ENCODE measurements at places on chromosomes 11 and 22.

DNA sequence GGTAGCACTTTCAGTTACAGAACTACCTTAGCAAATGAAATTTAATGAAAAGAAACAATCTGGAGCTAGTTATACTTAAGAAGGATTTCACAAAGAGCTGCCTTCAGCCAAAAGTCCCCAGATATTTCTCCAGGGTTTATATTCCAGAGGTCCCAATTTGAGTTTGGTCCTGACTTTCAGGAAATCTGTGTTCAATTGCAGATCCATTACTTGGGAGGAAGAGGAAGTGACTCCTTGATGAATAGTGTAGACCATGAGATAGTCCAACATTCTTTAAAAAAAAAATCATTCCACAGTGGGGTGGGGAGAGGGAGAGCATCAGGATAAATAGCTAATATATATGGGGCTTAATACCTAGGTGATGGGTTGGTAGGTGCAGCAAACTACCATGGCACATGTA lies 117.6 kb upstream of the ARHGAP20 start:
- DNase-seq: no peak

DNA sequence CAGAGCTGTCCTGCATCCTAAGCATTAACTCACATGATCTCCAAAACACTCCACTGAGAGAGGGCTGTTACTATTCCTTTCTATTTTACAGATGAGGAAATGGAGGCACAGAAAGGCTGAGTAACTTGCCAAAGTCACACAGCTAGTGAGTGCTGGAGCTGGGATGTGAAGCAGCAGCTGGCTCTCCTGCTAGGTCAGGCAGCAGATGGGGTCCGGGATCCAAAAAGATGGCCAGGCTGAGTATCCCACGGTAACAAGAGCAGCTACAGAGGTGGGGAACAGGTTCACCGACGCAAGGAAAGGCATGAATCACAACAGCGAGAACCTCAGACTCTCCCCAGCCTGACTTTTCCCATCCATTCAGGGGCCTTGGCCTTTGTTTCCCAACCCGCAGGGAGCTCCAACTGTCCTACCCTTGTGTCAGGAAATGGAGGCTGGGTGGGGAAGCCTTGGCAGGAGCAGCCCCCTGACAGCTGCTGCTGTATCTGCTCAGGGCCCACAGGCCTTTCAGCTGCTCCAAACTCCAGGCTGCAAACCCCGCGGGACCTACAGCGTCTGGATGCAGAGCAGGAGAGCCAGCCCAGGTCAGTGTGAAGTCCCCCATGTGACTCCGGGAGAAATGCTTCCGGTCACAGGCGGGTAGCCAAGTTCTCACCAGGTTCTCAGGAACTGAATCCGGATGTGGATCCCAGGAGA lies 29.5 kb downstream of the DKK3 start:
- DNase-seq: no peak

GRCh38 chr22:50227579-50228215 lies 17.1 kb downstream of the TUBGCP6 start:
- no peak for DNase-seq

DNA sequence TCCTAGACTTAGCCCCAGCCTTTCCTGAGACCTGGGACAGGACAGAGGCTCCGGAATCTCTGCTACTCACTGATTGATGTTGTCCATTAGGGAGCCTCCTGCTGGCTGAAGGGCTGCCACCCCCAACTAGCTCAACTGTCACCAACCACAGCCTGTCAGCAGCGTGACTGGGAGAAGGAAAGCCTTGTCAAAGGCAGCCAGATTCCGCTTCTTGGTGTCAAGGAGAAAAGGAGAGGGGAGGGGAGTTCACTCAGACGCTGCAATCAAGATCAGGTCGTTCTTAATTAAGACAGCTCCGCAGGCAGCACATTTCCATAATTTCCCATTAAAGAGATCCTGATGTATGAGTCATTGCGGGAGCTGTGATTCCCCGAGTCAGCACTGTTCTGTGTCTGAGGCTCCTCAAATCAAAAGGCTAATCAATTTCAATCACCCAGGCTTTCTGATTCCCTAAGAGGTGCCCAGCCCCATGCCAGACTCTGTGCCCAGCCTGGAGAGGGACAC lies 152.8 kb upstream of the ZBED5 start:
- DNase-seq: no peak

- DNase-seq: no peak
Measured at GRCh38 chr11:73141031-73141308, 1.1 kb downstream of the FCHSD2 start.

DNA sequence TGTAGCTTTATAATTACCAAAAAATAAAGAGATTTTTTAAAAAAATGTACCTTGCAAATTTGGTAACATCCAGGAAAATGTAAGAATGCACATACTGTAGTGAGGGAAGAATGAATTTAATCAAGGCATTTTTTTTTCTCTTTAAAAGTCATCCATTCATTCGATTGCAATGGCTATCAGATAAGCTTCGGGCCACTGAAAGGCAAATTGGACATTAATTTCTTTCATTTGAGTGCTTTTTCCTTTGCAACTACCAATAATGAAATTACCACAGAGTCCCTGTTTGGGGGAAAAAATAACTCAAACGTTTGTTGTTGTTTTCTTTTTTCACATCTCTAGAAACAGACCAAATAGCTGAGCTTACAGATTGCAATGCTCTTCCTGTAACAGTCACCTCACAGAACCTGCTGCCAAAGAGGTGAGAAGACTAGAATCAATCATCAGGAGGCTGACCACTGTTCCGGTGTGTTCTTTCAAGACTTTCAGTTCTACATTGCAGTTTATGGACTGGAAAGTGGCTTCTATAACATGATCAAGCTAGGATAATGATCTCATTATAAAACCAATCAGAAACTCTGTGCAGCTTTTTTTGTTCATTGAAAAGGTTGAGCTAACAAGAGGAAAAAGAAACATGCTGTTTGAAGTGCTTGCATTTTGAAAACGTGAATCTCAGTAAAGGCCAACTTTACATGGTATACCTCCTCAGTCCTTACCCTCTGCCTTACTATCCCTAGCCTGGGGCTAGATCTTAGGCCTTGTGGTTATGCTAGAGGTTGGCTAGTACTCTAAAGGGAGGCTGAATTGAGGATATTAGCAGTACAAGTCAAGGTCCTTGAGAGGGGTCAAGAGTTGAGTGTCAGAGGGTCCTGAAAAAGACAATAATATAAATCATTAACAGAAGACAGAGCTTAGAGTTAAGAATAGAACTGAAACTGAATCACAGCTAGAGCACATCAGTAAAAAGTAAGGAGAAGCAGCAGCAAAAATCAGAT lies 1276.1 kb downstream of the LRRC4C start:
- no peak for DNase-seq

- peak; percentile 24 for DNase-seq
Measured at GRCh38 chr11:6926208-6927029, at the start of gene ZNF215. TSS of gene ZNF215 (plus strand) at chr11:6926426. CDS start at chr11:6932273, 5,847 bp downstream.

- no peak for DNase-seq
Measured at GRCh38 chr11:93528757-93529645, 14.2 kb downstream of the SMCO4 start.

- no peak for DNase-seq
Measured at GRCh38 chr11:69267395-69267805, 26.6 kb upstream of the MYEOV start.

DNA sequence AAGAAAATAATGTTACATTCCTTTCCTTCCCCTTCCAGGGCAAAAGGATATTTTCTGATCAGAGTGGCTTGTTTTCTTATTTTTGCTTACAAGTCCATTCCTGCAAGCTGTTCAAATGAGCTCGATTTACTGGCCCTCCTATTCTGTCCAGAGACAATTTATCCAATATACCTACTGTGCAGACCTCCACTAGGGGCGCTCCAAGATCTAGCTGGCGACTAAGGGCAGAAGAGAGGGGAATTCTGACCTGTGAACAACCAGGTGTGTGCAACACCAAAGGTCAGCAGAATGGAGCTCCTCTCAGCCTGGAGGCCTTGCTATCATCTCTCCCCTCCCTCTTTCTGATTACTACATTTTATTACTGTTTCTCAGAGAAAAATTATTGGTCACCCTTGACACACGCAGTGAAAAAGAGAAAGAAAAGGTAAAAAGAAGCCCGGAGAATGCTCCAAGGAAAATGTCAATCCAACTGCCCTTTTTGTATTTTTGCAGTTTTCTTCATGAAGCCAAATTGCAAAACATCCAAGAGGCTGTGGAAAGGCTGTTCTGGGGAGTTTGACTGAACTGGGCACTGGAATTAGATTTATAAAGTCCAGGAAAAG lies 3.2 kb downstream of the SEZ6L start:
- DNase-seq: no peak

GRCh38 chr22:49303781-49304461 lies 523.8 kb downstream of the BRD1 start:
- no peak for DNase-seq

GRCh38 chr11:103744496-103745153 lies 291.8 kb upstream of the DDI1 start:
- no peak for DNase-seq

DNA sequence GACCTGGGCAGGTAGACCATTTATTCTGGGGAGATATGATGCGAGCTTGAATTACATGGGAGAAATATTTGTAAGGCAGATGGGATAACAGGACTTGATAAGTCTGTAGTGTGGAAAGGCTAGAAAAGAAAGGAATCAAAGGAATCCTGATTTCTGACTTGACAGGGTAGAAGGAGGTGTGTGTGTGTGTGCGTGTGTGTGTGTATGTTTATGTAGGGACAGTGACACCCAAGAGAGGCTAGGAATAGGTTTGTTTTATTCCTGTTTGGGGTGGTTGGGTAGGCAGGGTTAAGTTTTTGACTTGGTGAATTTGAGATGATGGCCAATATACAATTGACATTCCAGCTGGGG lies 390 bp upstream of the HTATIP2 start:
- DNase-seq: no peak

GRCh38 chr11:65778431-65778900 lies 2.3 kb downstream of the AP5B1 start:
- DNase-seq: no peak

GRCh38 chr11:76410851-76411357 lies 29.8 kb downstream of the GVQW3 start:
- no peak for DNase-seq

DNA sequence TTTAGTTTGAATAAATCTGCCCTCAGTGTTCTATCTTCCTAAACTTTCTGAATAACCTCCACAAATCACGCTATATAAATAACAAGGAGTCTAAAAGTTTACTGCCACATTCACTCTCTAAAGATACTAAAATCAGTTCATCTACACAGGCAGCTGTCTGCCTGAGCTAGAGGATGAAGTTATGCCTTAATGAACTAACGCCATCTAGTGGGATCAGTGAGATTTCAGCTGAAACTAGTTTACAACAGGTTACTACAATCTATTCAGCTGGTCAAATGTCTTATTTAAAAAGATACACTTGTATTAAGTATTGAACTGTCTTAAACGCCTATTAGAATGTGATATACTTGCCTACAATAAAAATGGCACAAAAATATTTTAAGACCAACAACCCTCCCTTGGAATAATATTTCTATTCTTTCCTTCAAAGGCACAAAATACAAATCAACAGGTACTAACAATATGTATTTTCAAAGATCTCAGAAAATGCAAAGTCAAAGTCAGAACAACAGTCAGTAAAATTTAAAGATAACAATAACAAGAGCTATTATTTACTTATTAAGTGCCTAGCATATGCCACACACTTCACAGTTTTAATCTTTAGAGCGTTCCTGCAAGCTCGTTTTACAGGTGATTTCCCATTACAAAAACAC lies 84.1 kb downstream of the LARGE2 start:
- DNase-seq: no peak

DNA sequence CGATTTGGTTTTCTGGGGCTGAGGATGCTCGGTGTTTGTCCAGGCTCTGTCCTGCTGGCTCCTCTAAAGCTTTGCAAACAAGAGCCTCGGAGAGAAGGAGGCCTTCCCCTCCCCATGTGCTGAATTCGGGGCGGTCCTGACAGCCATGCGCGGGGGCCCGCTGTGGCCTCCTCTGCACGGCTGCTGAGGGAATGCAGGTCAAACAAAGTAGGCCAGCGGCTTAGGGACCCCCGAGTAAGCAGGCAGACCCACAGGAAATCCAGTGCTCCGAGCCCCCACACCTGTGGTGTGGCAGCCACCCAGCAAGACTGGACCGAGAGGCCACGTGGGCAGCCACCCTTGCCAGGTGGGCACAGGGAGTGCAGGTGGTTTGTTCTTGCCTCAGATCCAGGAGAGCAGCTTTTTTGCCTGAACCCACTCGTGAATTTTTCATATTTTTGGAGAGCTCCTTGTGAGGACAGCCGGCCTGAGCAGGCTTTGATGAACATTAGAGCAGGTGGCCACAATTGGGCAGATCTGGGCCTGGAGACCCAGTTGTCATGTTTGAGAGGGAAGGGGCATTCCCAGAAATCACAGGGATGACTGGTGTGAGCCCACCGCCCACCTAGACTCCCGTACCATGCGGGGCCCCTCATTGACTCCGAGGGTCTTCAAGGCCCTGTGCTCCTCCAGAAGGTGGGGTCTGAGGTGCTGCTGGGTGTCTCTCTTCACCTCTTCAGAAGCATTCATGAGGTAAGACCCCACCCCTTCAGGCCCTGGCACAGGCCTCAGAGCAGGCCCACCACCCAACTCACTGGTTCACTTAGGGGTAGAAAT lies 43.0 kb upstream of the KCNQ1OT1 start:
- no peak for DNase-seq

- DNase-seq: no peak
Measured at GRCh38 chr11:80414181-80415165, 973.6 kb upstream of the TENM4 start.

DNA sequence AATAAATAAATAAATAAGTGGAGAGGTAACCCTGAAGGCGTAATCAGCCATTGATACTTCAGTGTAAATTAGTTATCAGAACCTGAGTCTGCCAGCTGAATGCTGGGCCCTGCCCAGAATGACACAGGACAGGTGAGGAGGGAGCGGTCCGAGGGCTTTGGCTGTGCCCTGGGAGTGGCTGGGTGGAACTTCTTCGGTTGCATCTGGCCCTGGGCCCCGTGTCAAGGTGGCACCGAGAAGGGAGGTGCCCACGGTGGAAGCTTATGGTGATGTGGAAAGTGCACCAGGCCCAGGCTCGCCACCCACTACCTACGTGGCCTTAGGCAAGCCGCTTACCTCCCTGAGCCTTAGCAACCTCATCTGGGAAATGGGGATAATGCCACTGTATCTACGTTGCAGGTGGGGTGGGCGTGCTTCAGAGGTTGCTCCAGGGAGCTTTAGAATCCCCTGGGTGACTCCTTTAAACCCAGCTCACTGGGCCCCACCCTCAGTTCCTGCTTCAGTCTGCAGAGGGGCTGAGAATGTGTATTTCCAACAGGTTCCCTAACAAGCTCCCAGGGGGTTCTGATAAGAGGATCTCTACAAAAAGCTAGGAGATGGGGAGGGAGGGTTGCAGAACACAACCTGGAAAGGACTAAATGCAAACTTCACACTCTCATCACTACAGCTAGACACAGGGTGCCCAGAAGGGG lies 38.8 kb downstream of the TXN2 start:
- DNase-seq: no peak

- no peak for DNase-seq
Measured at GRCh38 chr22:40273319-40273718, 73.0 kb upstream of the ADSL start.

DNA sequence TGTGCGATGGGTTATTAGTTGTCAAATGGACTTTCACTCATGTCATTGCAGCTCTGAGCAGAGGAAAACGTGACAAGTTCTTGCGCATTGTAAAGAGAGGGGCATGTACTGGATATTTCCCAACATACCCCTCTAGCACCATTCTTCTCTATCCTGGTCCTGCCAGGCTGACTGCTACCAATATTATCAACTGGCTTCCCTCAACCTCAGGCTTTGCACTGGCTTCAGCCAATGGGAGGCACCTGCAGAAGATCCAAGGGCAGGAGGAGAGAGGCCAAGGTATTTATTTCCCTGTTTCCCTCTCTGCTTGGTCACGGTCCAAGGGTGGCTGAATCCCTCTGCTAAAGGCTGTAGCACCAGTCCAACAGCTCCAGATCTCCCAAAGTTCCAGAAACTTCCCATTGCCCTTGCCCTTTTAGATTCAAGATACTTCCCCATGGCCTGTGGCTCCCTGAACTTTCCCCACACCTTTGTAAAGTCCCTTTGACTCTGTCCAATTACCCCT lies 175.6 kb upstream of the NECTIN1 start:
- no peak for DNase-seq
